ENCODE measurements at places on chromosomes 12 and 14. TPM values are rescaled to one million over a fixed set of nuclear protein-coding genes. Genes with fewer than 3 reads are reported as not detected.

DNA sequence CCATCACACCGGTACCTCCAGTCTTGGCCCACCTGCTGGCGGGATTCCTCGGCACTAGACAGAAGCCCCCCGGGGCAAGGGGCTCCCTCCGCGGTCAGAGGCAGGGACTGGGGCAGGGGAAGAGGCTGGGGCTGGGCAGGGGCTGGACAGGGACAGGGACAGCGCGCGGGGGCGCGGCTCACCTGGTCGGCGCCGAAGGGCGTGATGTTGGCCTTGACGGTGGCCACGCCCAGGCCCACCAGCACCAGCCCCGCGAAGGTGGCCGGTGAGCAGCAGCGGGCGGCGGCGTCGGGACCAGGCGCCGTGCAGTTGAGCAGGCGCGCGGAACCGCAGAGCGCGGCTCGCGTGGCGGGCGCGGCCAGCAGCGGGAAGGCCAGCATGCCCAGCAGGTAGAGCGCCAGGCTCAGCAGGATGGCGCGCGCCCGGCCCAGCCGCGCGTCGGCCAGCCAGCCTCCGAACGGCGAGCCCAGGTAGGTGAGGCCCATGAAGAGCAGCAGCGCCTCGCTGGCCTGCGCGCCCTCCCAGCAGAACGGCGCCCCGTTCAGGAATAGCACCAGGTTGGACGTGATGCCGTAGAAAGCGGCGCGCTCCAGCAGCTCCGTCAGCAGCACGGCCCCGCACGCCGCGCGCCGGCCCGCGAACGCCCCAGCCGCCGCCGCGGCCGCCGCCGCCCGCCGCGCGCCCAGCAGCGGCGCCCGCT is 392 bp downstream of the SLC15A4 start:
- H3K27me3 ChIP-seq: no peaks in the 10 kb centered on the region
- peak overlapping the region; percentile 95 for H3K4me3 ChIP-seq
- peaks cover 4% of the 10 kb centered on the region for H3K4me1 ChIP-seq
- no peaks in the 10 kb centered on the region for H3K36me3 ChIP-seq

DNA sequence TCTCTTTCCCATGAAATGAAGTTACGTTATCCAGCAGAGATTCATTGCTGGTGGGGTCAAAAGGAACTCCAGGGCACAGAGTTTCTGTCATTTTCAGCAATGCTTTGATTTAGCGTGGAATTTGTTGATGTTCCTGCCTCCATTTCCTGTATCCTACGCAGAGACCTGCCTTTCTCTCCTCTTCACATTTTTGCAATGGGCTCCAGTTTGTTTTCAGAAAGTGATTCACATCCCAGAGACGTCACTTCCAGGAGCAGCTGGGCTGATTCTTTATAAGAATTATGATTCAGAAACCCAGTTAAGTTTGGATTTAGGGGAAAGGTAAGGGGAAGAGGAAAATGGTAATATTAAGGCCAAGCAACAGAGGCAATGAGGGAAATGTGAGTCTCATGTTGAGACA is 11.6 kb downstream of the RNASE10 start:
- H3K27ac ChIP-seq: no peak overlapping the region
- DNase-seq: no peak
- no peaks in the 10 kb centered on the region for H3K27me3 ChIP-seq
- H3K4me1 ChIP-seq: no peaks in the 10 kb centered on the region
- no peak overlapping the region for H3K4me3 ChIP-seq

DNA sequence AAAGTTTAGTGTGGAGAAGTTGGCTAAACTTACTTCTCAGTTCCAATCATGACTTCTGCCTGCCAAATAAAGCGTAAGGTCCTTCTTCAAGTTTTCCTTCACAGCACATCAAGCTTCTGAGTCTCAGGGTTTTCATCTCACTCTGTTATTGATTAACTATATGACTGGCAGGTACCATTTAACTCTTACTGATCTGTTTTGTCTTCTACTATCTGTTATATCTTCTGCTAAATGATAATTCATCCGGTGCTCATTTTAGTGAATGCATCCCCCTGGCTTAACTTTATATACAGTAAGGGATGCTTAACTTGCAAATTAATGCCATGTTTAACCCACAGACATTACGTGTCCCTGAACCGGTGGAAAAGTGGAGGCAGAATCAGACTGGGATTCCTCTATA is 20.7 kb downstream of the LGR5 start:
- DNase-seq: no peak
- no peak overlapping the region for H3K4me3 ChIP-seq
- no peak overlapping the region for H3K27ac ChIP-seq
- no peaks in the 10 kb centered on the region for H3K36me3 ChIP-seq
- H3K27me3 ChIP-seq: no peaks in the 10 kb centered on the region

DNA sequence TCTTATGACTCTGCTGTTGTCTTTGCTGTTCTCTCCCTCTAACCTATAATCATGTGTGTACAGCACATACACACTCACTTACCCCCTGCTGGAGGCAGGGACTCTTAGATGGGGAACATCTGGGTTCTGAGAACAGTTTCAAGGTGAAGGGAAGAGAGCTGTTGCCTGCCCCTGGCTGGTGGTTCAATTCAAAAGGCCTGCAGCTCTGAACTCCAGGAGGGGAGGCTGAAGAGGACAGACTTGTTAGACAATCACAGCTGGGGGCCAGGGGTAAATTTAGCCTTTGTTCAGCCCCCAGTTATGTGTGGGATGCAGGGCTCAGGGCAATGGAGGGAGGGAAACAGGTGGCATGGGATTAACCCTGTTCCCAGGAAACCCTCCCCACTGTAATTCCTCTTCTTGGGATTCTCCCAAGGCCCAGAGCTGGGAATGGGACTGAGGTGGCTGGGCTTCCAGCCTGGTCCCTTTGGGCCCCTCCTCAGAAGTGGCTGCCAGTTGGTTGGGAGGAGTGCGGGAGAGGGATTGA is 1.9 kb downstream of the MYL6B start:
- DNase-seq: no peak
- no peak overlapping the region for H3K4me3 ChIP-seq
- H3K27ac ChIP-seq: no peak overlapping the region
- H3K27me3 ChIP-seq: no peaks in the 10 kb centered on the region
- H3K4me1 ChIP-seq: peaks cover 12% of the 10 kb centered on the region
- H3K36me3 ChIP-seq: no peaks in the 10 kb centered on the region

GRCh38 chr14:81209167-81209836 is 11.5 kb downstream of the GTF2A1 start:
- H3K4me1 ChIP-seq: no peaks in the 10 kb centered on the region
- H3K36me3 ChIP-seq: peaks cover 4% of the 10 kb centered on the region
- H3K27ac ChIP-seq: no peak overlapping the region
- no peak overlapping the region for H3K4me3 ChIP-seq

- H3K27me3 ChIP-seq: no peaks in the 10 kb centered on the region
- H3K4me3 ChIP-seq: no peak overlapping the region
- H3K27ac ChIP-seq: no peak overlapping the region
- no peaks in the 10 kb centered on the region for H3K36me3 ChIP-seq
These were observed 13.9 kb downstream of the PTHLH start for GRCh38 chr12:27958675-27959074.

DNA sequence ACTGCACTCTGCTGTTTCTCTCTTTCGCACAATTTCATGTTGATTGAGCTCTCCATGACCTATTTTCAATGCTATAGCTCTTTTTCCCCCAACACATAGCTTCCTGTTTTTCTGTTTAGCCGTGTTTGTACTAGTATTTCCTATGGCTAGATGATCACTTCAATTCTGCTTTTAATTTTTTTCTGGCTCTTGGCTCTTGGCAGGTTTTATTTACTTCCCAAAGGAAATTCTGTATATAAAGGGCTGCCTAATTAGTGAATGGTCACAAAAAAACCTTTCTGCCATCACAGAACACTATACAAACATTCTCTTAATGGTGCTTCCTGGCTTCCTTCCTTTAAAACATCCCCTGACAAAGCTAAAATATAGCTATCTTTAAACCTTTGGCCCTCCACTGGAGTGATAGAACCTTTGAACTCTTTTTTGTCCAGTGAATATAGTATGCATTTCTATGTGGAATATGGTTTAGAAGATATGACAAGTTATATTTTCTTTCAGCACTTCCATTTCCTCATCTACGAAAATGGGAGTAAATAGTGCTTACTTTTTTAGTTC is 88.2 kb downstream of the RASSF9 start:
- no peaks in the 10 kb centered on the region for H3K4me1 ChIP-seq
- H3K4me3 ChIP-seq: no peak overlapping the region
- no peaks in the 10 kb centered on the region for H3K36me3 ChIP-seq
- H3K27ac ChIP-seq: no peak overlapping the region

DNA sequence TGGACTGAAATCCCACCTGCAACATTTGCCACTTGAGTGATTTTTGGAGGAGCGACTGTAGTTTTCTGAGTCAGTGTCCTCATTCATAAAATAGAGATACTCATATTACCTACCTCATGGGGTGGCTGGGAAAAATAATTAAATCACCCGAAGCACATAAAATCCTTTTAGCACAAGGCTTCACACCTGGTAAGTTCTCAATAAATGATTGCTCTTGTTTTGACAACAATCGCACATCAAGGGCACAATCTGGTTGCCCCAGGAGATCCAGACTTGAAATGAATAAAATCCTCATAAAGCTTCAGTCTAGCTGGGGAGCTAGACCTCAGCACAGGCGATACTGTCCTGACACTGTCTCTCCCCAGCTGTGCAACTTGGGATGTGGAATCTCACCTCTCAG is 76.0 kb upstream of the CCDC60 start:
- H3K4me1 ChIP-seq: no peaks in the 10 kb centered on the region
- H3K36me3 ChIP-seq: no peaks in the 10 kb centered on the region
- H3K4me3 ChIP-seq: no peak overlapping the region
- no peaks in the 10 kb centered on the region for H3K27me3 ChIP-seq
- H3K27ac ChIP-seq: no peak overlapping the region

DNA sequence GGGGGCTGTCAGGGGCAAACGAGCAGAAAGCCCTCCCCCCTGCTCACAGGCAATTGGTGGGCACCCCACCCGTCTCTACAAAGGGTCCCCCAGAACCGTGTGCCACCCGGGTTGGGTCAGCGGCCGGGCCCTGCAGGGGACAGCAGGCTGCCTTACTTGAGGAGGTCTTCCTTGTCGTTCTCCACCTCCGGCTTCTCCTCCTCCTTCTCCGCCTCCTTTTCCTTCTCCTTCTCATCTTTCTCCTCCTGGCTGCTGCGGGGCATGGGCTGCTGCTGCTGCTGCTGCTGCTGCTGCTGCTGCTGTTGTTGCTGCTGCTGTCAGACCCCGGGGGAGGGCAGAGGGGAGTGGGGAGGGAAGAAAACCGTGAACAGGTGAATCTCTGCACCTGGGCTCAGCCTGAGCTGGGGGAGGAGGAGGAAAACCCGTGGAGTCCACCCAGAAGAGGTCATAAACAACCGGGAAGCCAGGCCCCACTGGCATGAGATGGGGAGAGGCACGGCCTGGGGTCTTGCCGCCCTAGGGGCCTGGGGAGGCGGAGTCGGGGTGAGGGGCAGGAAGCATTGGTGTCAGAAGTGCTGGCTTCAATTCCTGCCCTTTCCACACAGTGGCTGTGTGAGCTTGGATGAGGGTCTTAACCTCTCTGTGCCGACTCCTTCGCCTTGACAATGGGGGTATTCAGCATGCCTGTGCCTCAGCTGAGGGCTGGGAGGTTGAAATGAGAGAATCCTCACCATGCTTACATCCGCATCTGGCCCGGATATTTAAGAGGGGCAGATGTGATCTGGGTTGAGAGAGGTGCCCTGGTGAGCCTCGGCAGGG is 107.6 kb downstream of the RFLNA start:
- no peak overlapping the region for H3K4me3 ChIP-seq
- no peak for DNase-seq
- no peak overlapping the region for H3K27ac ChIP-seq
- H3K4me1 ChIP-seq: peaks cover 3% of the 10 kb centered on the region

GRCh38 chr12:89476904-89477595 is 47.5 kb downstream of the GALNT4 start:
- H3K4me1 ChIP-seq: no peaks in the 10 kb centered on the region
- H3K36me3 ChIP-seq: no peaks in the 10 kb centered on the region
- H3K4me3 ChIP-seq: no peak overlapping the region

DNA sequence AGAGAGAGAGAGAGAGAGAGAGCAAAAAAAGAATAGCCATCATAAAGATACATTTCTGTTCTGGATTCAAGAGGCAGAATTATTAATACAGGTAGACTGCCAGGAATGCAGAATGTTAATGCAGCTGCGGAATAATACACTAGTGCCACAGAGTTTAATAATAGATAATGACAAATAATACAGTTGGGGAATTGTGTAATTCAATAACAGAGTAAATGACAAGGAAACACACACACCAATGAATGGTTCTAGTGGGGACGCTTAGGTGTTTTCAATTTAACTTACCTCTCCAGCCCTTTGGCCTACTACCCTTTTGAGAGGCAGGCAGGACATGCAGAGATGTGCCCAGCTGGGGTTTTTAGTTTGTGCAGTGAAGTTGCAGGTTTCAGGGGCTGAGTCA is 313.9 kb downstream of the NRXN3 start:
- H3K4me1 ChIP-seq: no peaks in the 10 kb centered on the region
- no peaks in the 10 kb centered on the region for H3K36me3 ChIP-seq
- H3K27me3 ChIP-seq: no peaks in the 10 kb centered on the region
- no peak overlapping the region for H3K4me3 ChIP-seq
- DNase-seq: no peak

DNA sequence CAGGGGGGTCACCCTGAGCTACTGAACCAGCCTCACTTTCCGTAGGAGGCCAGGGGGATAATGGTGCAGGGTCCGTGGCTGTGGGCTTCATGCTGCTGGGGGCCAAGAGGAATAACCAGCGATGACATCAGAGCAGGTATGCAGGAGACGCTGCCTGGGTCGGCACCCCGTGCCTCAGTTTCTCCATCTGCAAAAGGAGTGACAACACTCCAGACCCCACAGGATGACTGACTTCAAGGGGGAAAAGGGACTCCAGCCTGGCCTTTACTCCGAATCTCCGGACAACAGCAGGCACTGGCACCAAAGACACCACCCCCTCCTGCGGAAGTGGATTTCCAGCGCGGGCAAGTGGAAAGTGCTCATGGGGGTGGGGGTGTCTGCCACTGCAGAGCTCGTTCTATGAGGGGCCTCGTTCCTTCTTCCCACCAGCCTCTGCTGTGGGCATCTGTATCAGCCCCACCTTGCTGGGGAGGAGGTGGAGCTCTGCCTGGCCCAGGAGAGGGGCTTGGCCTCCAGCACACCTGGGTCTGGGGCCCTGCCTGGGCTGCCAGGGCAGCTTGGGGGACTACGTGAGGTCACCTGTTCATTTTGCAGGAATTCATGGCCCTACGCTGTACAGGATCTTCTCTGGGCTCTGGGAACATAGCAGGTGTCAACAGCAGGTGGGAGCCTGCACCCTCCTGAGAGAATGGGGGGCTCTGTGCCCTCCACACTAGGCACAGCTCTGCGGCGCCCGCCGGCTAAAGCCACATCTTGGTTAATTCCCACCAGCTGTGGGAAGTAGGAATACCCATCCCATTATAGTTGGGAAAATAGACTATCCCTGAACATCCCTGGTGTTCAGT is 216.6 kb upstream of the C14orf180 start:
- H3K36me3 ChIP-seq: no peaks in the 10 kb centered on the region
- H3K27ac ChIP-seq: no peak overlapping the region
- no peaks in the 10 kb centered on the region for H3K4me1 ChIP-seq
- H3K27me3 ChIP-seq: no peaks in the 10 kb centered on the region
- H3K4me3 ChIP-seq: no peak overlapping the region

GRCh38 chr12:56165369-56165768 is 7.2 kb downstream of the MYL6 start:
- peaks cover 17% of the 10 kb centered on the region for H3K36me3 ChIP-seq
- DNase-seq: no peak
- no peak overlapping the region for H3K4me3 ChIP-seq
- peaks cover under 1% of the 10 kb centered on the region for H3K4me1 ChIP-seq
- H3K27ac ChIP-seq: no peak overlapping the region

Gene DCN
- total RNA-seq: 240 TPM

Gene ACACB
- total RNA-seq: 21.3 TPM

Gene REM2
- total RNA-seq: 0.30 TPM

Gene CYP46A1
- total RNA-seq: 0.05 TPM

Gene CARMIL3
- total RNA-seq: 2.1 TPM
